ENCODE measurements at places on chromosomes 7 and 10.

- DNase-seq: no peak
Measured at GRCh38 chr10:35210961-35211360, 84.3 kb downstream of the CREM start.

- DNase-seq: no peak
Measured at GRCh38 chr7:21966271-21966670, 20.6 kb upstream of the CDCA7L start.

GRCh38 chr10:4409319-4409718 is 416.7 kb upstream of the AKR1E2 start:
- DNase-seq: no peak

DNA sequence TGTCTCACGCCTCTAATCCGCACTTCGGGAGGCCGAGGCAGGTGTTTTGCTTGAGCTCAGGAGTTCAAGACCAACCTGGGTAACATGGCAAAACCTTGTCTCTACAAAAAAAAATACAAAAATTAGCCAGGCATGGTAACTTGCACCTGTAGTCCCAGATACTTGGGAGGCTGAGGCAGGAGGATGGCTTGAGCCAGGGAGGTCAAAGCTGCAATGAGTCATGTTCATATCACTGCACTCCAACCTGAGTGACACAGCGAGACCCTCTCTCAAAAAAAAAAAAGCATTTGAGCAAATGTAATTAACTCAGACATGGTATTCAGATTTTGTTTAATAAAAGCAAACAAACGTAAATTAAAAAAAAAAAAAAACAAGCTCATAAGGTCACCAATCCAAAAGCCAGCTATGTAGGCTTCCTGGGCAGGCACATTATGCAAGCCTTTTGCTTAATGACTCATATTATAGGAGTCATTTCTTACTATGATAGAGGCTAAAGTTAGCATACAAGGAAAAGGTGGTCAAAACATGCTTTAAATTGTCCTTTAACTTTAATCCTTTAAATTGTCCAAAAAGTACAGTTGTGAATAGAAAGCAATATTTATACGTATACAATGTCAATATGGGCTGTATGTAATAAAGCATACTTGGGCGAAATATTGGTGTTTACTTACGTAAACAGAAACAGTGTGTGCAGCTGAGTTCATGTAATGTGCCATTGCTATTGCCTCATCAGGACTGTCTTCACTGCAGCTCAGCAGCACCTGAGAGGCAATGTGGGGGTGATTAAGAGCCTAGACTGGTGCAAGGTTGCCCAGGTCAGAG is 13.0 kb downstream of the AKR1D1 start:
- no peak for DNase-seq

All from neural progenitor cell (in vitro differentiated cells).